ENCODE measurements at places on chromosomes 5 and 9.

- DNase-seq = peak; percentile 34
Observed at GRCh38 chr5:139848508-139849100, 53.0 kb downstream of the PSD2 start.

- DNase-seq = no peak
Observed at GRCh38 chr9:90057361-90057760, 452.5 kb downstream of the GADD45G start.

GRCh38 chr5:152499814-152500535, 94.9 kb upstream of the NMUR2 start:
- no peak for DNase-seq

DNA sequence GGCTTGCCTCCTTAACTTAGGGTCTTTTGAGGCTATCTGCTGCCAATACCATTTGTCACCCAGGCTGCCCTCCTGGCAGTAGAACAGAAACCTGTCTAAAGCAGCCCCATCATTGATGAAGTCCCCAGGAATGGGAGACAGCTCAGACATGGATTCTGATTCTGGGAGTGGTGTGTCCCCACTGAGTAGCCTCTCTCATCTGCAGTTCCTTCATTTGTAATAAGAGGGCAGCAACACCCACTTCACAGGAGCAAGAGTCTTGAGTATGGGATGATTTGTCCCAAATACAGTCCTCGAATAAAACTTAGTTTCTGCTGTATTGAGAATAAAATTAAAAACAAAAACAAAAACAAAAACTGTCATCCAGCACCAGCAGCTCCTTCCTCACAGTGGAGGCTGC, 167.6 kb downstream of the ASTN2 start:
- DNase-seq = peak; percentile 10

DNA sequence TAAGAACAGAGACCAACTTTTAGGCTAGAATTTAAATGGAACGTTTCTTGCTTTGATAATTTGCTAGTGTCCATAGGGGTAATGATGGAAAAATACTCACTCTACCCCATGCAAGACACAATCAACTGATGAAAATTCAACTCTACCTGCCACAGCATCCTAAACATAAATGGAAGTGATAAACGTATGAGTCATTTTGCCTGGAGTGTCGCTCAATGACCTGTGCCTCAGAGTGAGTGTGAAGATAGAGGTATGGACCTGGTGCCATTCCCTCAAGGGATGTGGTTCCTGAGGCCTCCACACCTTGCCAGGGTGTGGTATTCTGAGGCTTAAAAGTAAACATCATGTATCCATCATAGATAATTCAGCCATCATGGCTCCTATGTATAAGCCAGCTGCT, 14.0 kb downstream of the ARL14EPL start:
- no peak for DNase-seq

All from hematopoietic multipotent progenitor cell treated with erythropoietin and hydrocortisone succinate and interleukin-3 and kit ligand, for 4 days (in vitro differentiated cells).